ENCODE measurements at places on chromosomes 11 and 22.
A peak's percentile ranks its signal among the peaks of the same experiment; 100 is the strongest.

DNA sequence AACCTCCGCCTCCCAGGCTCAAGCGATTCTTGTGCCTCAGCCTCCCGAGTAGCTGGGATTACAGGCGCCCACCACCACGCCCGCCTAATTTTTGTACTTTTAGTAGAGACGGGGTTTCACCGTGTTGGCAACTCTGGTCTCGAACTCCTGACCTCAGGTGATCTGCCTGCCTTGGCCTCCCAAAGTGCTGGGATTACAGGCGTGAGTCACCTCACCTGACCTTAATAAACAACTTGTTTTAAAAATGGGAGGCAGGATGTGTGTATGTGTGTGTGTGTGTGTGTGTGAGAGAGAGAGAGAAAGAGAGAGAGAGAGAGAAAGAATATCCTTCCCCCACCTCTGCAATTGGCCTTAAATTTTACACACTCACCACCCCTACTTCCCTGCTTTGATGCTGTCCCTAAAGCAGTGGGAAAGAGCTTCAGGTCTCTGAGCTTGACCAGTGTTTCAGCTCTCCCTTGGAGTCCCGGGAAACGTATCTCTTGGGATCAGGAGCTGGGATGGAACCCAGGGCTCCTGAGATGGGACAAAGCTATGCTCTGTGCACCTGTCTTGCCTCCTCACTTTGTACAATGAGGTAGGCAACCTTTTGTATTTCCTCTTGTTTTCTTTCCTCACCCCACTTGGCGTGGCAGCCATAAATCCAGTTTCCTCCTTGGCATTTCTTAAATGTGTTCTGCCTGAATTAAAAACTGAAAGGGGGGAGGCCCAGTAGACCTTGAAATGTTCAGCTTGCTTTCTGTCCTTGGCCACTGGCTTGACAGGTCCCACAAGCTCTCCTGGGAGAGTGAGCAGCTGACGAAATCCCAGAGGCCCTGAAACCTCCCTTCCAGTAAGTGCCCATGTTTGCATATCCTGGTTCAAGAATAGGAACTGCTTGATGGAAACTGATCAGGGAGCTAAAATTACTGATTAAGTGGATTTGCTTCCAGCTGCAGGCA lies 17.8 kb upstream of the XBP1 start:
- peak; percentile 66 for DNase-seq

- no peak for DNase-seq
Measured at GRCh38 chr22:43109921-43110443, 568 bp upstream of the BIK start.

GRCh38 chr22:21450320-21450831 lies 16.8 kb upstream of the TMEM191C start:
- DNase-seq, result no peak

DNA sequence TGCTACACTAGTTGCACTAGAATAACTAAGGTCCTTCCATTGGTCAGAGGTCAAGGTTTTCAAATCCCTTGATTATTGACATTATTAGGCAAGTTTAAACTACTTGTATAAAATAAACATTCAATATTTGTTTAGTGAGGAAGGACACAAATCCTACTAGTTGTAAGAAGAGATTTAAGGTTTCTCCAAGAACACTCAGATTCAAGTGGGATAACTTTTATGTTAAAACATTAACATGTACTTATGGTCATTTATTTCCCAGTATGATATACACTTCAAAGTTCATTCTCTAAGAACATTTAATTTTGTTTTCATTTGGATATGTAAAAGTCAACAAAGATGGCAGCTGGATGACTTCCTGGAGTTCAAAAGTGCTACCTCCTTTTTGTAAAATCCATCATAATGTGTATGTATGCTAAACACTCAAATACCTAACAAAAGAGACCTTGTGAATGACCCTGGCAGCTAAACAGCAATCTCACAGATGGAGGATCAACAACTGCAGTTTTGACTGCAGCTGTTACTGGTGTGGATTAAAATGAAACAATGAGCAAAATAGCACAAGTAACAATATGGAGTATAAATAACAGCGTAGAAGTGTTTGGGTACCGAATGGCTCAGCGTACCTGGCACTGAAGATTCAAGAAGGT lies 1.5 kb downstream of the CCDC90B start:
- no peak for DNase-seq

DNA sequence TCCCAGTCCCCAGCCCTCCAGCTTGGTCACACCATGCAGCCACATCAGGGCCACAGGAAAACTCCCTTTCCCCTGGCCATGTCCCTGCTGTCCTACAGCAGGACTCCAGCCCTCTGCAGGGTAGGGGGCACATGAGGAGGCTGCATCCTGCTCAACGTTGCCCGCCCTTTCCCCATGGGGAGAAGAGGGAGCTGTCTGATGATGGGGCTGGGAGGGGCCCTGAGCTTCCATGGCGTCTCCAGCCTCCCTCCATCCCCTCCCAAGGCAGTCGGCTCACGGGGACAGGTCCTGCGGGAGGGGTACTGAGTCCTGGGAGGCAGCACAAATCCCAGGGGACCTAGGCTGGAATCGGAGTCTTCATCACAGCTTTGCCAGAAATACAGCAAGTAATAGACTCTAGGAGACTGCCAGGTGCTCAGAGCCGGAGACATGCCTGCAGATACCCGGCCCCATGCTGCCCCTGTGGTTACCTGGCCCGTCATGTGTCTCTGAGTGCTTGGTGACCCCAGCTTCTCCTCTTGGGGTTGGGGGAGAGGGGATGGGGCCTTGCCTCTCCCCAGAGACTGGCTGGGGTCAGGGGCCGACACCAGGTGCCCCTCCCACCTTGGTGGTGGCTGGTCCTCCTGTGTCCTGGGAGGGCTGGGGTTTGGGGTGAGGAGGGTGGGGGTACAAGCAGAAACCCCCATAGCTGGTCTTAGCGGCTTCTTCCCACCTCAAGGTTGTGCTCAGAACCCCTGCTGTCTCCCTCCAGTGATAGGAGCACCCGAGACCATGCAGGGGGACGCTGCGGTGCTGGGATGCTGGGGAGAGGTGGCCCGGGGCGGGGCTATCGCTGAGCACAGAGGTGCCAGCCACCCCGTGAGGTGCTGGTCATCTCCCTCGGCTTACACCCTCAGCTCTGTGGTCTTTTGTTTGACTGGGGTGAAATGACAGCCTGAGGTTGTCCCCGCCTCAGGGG lies 2.3 kb downstream of the MRGPRE start:
- no peak for DNase-seq

GRCh38 chr11:72860592-72860991 lies 46.4 kb downstream of the ATG16L2 start:
- no peak for DNase-seq

- DNase-seq, result no peak
Measured at GRCh38 chr22:26453812-26454500, 24.9 kb downstream of the ASPHD2 start.

GRCh38 chr11:1162491-1163311 lies 4.9 kb downstream of the MUC5AC start:
- DNase-seq, result no peak

DNA sequence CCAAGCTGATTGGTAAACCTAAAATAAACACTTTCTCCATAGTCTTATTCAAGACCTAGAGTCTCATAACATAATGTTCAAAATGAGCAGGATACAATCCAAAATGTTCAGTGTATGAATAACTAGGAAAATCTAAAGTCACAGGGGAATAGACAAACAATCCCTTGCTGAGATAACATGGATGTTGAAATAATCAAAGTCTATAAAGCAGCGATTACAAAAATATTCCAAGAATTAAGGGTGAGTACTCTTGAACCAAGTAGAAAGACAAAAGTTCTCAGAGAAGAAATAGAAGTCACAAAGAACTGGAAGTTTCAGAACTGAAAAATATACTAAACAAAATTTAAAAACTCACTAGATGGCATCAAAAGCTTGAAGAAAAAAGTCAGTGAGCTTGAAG lies 561.0 kb downstream of the INSC start:
- no peak for DNase-seq

- peak; percentile 31 for DNase-seq
Measured at GRCh38 chr22:35538801-35539321, 1.8 kb upstream of the RASD2 start.

DNA sequence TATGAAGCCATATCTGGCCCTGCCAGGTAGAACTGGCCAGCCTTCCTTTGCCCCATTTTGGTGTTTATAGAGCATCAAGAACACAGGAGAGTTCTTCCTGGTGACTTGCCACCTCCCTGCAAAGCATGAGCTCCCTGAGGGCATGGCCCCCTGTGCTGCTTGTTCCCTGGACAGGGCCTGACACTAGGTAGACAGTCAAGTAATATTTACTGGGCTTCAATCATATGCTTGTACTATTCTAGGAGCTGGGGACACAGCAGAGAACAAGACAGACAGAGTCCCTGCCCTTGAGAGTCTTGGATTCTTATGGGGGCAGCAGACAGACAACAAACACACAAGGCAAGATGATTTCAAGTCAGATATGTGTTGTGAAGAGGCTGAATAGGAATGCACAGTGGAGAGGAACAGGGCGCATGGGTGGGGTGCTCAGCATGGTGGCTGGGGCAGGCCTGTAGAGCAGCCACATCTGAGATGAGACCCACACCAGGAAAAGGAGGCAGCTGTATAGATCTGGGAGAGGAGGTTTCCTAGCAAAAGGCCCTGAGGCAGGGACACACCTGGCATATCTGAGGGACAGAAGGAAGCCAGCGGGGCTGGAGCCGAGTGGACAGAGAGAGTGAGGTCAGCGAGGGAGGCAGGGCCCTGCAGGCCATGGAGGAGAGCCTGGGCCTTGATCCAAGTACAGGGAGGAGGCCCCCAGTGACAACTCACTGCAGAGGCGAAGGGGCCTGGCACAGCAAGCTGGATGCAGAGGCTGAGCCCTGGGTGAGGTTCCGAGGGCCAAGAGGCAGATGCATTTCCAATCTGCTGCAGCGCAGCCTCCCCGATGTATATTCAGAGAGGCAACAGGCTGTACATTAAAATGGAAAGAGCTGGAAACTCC lies 10.2 kb upstream of the CBX6 start:
- DNase-seq, result no peak

DNA sequence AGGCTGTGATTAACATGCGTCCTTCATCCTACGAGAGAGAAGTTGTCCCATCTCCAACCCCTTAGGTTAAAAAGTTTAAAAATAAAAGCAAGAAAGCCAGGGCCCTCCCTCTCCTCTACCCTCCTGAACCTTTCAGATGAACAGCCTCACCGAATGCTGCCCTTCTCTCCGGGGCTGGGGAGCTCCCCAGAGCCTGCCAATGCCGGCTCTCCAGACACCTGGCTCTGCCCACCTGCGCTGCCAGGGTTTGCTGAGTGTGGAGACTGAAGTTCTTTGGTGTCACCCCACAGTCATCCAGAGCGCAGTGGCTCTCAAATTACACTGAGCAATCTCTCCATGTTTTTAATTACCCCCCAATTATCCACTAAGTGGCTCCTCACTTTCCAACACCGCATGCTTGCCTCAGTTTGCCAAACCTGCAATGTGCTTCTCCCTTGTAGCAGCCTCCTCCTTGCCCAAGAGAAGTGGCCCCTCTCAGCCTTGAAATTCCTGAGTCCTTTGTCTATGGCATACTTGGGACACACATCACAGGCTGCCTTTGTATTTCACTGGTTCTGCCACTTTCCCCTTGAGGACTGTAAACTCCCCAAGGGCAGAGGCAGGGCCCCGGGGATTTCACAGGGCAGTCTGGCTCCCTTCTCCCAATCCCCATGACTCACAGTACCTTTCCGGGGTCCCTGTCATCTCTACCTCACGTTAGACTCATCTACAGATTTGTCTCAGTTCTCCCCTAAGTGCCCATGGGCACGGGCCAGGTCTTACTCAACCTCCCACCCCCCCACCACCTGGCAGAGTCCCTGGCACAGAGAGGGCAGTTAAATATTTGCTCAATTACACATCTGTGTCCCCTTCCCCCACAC lies 2.0 kb downstream of the MYH9 start:
- DNase-seq, result peak; percentile 76

GRCh38 chr11:104148074-104148473 lies 15.9 kb downstream of the PDGFD start:
- no peak for DNase-seq

GRCh38 chr11:120217526-120217925 lies 6.7 kb downstream of the OAF start:
- no peak for DNase-seq

GRCh38 chr11:75267171-75267970 lies 26.8 kb downstream of the TPBGL start:
- no peak for DNase-seq

DNA sequence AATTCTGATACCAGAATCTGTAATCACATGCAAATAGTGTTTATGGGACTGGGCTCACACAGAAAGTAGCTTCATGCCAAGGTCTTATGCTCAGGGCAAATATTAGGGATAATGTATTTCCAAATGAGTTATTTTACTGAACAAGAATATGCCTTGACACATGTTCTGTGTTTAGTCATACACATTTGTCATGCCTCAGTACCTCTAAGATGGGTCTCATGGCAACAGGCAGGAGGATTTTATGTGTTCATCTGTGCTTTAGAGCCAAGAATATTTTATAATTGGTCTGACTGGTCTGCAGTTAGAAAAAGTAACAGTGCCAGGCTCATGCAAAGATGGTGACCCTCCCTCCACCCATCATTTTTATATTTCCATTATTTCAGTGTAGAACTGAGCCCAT lies 49.1 kb downstream of the JAM3 start:
- no peak for DNase-seq

DNA sequence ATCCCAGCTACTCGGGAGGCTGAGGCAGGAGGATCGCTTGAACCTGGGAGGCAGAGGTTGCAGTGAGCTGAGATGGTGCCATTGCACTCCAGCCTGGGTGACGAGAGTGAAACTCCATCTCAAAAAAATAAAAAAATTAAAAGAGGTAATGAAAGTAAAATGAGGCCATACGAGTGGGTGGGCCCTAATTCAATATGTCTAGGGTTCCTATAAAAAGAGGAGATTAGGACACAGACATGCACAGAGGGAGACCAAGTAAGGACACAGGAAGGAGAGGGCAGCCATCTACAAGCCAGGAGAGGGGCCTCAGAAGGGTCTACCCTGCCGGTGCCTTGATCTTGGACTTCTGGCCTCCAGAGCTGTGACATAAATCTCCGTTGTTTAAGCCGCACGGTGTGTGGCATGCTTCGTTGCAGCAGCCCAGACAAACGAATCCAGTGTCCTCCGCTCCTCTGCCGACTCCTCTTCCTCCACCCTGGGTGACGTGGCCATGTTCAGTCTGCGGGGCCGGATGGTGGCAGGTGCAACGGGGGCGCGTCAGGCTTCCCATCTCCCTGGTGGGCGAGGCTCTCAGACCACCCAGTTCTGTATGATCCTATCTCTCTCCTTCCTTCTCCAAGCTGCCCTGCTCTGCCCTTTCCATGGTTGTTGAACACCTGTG lies 51.6 kb upstream of the PARVG start:
- no peak for DNase-seq

- peak; percentile 55 for DNase-seq
Measured at GRCh38 chr11:117606790-117607189, 190.2 kb downstream of the DSCAML1 start.

- DNase-seq, result no peak
Measured at GRCh38 chr11:19087658-19088057, 27.1 kb upstream of the MRGPRX2 start.

GRCh38 chr11:105582497-105582896 lies 27.4 kb upstream of the GRIA4 start:
- DNase-seq, result no peak

All from GM12865 (cell line).